GM23248 (cell line): ENCODE measurements at places on chromosomes 11 and 22.

- no peak overlapping the region for H3K4me3 ChIP-seq
- H3K27ac ChIP-seq: no peak overlapping the region
- H3K36me3 ChIP-seq: no peaks in the 10 kb centered on the region
- peak; percentile 43 for DNase-seq
- H3K4me1 ChIP-seq: no peaks in the 10 kb centered on the region
- no peaks in the 10 kb centered on the region for H3K27me3 ChIP-seq
Measured at GRCh38 chr11:101390539-101390938, 193.3 kb downstream of the TRPC6 start.

GRCh38 chr11:95556011-95556341 is 233.6 kb downstream of the FAM76B start:
- no peaks in the 10 kb centered on the region for H3K36me3 ChIP-seq
- DNase-seq: no peak
- H3K27ac ChIP-seq: no peak overlapping the region
- H3K27me3 ChIP-seq: no peaks in the 10 kb centered on the region

- H3K36me3 ChIP-seq: no peaks in the 10 kb centered on the region
- no peak overlapping the region for H3K27ac ChIP-seq
- no peaks in the 10 kb centered on the region for H3K4me1 ChIP-seq
Measured at GRCh38 chr11:81596704-81597103, 1137.0 kb downstream of the FAM181B start.

DNA sequence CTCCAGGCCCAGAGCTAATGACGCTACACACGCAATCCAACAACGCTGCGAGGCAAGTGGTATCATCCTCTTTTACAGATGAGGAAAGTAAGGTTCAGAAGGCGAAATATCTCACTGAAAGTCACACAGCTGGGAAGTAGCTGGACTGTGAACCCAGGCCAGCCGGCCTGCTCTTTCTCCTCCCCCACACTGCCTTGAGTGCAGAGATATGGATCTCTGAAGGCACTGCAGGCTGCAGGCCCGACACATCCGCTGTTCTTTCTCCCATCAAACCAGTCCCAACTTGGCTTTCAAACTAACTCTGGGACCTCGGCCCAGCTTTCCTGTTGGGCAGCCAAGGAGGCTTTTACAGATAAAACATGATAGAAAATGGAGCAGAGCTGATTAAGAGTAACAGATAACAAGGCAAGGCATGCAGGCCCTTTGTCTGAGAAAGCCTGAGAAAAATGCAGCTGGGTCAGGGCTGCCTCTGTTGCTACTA is 64.0 kb upstream of the PTPRJ start:
- no peaks in the 10 kb centered on the region for H3K36me3 ChIP-seq
- no peak overlapping the region for H3K4me3 ChIP-seq
- peaks cover 24% of the 10 kb centered on the region for H3K4me1 ChIP-seq

- no peaks in the 10 kb centered on the region for H3K36me3 ChIP-seq
- H3K4me1 ChIP-seq: peaks cover 22% of the 10 kb centered on the region
- DNase-seq: no peak
- no peak overlapping the region for H3K4me3 ChIP-seq
- H3K27me3 ChIP-seq: no peaks in the 10 kb centered on the region
Measured at GRCh38 chr11:60870276-60870675, 2.9 kb downstream of the ZP1 start.

- no peaks in the 10 kb centered on the region for H3K27me3 ChIP-seq
- no peak for DNase-seq
- no peaks in the 10 kb centered on the region for H3K36me3 ChIP-seq
Measured at GRCh38 chr11:75586395-75586794, 24.3 kb downstream of the SERPINH1 start.

DNA sequence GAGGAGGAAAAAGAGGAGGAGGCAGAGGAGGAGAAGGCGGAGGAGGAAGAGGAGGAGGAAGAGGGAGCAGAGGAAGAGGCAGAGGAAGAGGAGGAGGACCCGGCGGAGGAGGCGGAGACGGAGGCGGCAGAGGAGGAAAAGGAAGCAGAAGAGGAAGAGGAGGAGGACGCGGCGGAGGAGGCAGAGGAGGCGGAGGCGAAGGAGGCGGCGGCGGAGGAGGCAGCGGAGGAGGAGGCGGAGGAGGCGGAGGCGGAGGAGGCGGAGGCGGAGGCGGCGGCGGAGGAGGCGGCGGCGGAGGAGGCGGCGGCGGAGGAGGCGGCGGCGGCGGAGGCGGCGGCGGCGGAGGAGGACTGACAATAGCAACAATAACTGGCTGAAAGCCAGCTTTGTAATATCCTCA is 616.6 kb downstream of the TBC1D22A start:
- DNase-seq: no peak
- no peaks in the 10 kb centered on the region for H3K4me1 ChIP-seq
- H3K27me3 ChIP-seq: peaks cover 6% of the 10 kb centered on the region
- H3K27ac ChIP-seq: no peak overlapping the region

- DNase-seq: no peak
- no peak overlapping the region for H3K27ac ChIP-seq
- H3K4me1 ChIP-seq: no peaks in the 10 kb centered on the region
- no peak overlapping the region for H3K4me3 ChIP-seq
Measured at GRCh38 chr11:2847561-2847960, 38.0 kb downstream of the CDKN1C start.

GRCh38 chr11:7197469-7197868 is 54.2 kb upstream of the SYT9 start:
- H3K27ac ChIP-seq: no peak overlapping the region
- H3K27me3 ChIP-seq: no peaks in the 10 kb centered on the region
- DNase-seq: no peak
- no peak overlapping the region for H3K4me3 ChIP-seq
- no peaks in the 10 kb centered on the region for H3K4me1 ChIP-seq

- no peak overlapping the region for H3K4me3 ChIP-seq
- DNase-seq: peak; percentile 15
- H3K27ac ChIP-seq: no peak overlapping the region
- no peaks in the 10 kb centered on the region for H3K27me3 ChIP-seq
- no peaks in the 10 kb centered on the region for H3K36me3 ChIP-seq
- peaks cover 8% of the 10 kb centered on the region; the same call in 1 of the 2 replicates for H3K4me1 ChIP-seq
Measured at GRCh38 chr22:33652615-33653014, 267.7 kb downstream of the LARGE1 start.

- H3K36me3 ChIP-seq: no peaks in the 10 kb centered on the region
- peaks cover 8% of the 10 kb centered on the region for H3K27me3 ChIP-seq
- no peaks in the 10 kb centered on the region for H3K4me1 ChIP-seq
- H3K27ac ChIP-seq: no peak overlapping the region
- H3K4me3 ChIP-seq: no peak overlapping the region
Measured at GRCh38 chr11:109772892-109773291, 320.3 kb upstream of the ZC3H12C start.

- H3K4me1 ChIP-seq: peaks cover 90% of the 10 kb centered on the region
- H3K36me3 ChIP-seq: peaks cover 47% of the 10 kb centered on the region
- peak; percentile 16 for DNase-seq
Measured at GRCh38 chr11:35148163-35148837, 9.3 kb downstream of the CD44 start.

DNA sequence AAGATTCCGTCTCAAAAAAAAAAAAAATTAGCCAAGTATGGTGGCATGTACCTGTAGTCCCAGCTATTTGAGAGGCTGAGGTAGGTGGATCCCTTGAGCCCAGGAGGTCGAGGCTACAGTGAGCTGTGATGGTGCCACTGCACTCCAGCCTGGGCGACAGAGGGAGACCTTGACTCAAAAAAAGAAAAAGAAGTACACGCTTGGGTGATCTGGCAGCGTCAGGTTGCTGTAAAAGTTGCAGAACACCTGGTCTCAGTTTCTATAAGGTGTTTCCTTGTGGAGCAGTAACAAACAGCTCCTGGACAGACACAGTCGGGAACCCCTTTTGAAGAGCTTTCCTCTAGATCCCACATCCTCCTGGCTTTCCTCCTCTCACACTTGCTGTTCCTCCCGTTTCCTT is 45.8 kb downstream of the SCGB1A1 start:
- no peak overlapping the region for H3K4me3 ChIP-seq
- H3K27me3 ChIP-seq: no peaks in the 10 kb centered on the region
- H3K27ac ChIP-seq: no peak overlapping the region

- H3K4me3 ChIP-seq: no peak overlapping the region
- no peak for DNase-seq
- no peaks in the 10 kb centered on the region for H3K27me3 ChIP-seq
- H3K4me1 ChIP-seq: peaks cover 16% of the 10 kb centered on the region
- H3K27ac ChIP-seq: no peak overlapping the region
Measured at GRCh38 chr11:95100191-95100648, 10.6 kb downstream of the ENDOD1 start.

- H3K4me1 ChIP-seq: peaks cover 14% of the 10 kb centered on the region
- no peaks in the 10 kb centered on the region for H3K27me3 ChIP-seq
- H3K36me3 ChIP-seq: peaks cover 37% of the 10 kb centered on the region
- peak within 1 kb of the TSS; percentile 83 for H3K27ac ChIP-seq
- peak within 1 kb of the TSS; percentile 92 for H3K4me3 ChIP-seq
- peak; percentile 99 for DNase-seq
Measured at GRCh38 chr11:65121865-65122696, at the start of the genes FAU and MRPL49. Gene FAU (minus strand): TSS chr11:65122134. CDS start chr11:65121813, 321 bp downstream. Gene MRPL49 (plus strand): TSS chr11:65122321. CDS start chr11:65122347, 26 bp downstream.

GRCh38 chr22:22037229-22037628 is 54.6 kb upstream of the TOP3B start:
- no peak overlapping the region for H3K4me3 ChIP-seq
- peaks cover 14% of the 10 kb centered on the region; the same call in 1 of the 2 replicates for H3K27me3 ChIP-seq
- no peak for DNase-seq
- no peaks in the 10 kb centered on the region for H3K36me3 ChIP-seq

DNA sequence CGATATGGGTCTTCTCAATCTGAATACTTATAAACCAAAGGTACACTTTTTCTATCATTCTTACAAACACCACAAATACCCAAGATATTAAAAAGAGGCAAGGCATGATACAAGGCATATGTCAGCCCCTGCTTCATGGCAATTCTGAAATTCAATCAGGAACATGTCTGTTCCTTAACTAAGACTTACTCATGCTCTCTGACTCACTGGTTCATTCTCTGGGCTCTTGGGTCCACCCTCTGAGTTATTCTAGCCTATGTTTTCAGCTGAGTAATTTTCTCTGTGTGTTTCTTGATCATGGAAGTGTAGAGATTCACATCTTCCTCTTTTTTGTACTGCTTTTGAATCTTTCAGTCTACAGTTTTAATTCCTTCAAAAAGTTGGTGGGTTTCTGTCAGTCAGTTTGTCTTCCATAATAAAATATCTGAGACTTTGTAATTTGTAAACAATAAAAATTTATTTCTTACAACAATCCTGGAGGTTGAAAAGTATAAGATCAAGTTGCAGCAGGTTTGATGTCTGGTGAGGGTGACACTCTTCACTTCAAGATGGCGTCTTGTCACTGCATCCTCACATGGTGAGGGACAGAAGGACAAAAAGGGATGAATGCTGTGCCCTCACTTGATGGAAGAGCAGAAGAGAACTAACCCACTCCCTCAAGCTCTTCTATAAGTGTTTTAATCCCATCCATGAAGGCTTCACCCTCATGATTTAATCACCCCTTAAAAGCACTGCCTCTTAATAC is 211.7 kb downstream of the FAM76B start:
- H3K36me3 ChIP-seq: no peaks in the 10 kb centered on the region
- peak overlapping the region; percentile 58 for H3K27ac ChIP-seq
- peaks cover 29% of the 10 kb centered on the region for H3K4me1 ChIP-seq
- no peaks in the 10 kb centered on the region for H3K27me3 ChIP-seq
- H3K4me3 ChIP-seq: no peak overlapping the region
- peak; percentile 92 for DNase-seq

DNA sequence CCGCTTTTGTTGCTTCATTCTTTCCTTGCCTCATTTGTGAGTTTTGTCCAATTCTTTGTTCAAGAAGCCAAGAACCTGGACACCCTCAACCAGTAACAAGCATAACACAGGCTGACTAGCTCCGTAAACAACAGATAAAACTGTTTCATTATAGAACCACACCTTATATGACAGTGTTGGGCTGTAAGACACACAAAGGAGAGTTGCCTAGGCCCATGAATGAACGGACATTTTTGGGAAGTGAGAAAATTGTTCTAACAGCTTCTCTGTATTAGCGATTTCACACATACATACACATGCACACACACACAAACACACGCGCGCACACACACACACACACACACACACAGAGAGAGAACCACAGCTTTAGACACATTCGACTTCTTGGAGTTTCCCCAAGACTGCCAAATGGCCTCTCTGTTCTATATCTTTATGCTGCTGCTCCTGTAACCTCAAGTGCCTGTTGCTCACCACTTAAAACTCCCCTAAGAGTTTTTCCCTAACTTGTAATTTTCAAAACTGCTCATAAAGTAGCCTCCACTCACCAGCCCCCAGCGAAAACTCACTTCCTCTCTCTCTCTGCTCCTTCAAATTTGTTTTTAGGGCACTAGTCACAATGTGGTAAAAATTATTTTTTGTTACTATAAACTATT is 35.9 kb downstream of the CTSC start:
- H3K27me3 ChIP-seq: no peaks in the 10 kb centered on the region
- no peak for DNase-seq
- H3K4me1 ChIP-seq: no peaks in the 10 kb centered on the region

DNA sequence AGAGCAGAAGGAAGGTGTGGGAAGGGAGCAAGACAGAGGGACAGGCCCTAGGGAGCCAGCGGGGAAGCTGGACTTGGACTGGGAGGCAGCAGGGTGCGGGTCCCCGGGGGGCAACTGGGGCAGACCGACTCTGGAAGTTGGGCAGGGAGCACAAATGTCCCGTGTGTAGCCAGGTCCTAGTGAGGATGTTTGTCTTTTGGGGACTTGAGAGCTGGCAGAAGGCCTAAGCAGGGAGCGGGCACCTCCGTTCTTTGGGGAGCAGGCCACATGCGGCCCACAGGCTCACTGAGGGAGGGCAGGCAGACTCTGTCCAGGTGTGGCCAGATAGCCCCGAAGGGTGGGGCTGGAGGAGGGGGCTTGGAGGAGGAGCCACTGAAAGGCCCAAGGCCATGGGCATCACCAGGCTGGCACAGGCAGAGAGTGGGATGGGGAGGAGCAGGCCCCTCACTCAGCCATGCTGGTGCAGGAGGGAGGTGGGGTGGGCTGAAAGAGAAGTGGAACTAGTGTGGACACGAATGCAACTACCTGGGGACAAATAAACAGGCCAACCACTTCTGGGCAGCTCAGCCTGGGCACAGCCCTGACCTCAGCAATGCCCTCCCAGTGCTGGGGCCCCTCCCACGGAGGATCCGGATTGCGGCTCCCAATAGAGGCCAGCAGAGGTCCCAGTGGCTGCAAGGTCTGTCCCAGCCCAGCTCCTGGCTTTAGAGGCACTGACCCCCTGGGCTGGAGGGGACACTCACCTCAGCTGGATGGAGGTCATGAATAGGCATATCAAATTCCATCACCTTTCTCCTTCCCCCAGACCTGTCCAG is 1.3 kb upstream of the SCARF2 start:
- peaks cover 11% of the 10 kb centered on the region for H3K4me1 ChIP-seq
- no peaks in the 10 kb centered on the region for H3K36me3 ChIP-seq
- H3K27ac ChIP-seq: peak overlapping the region; percentile 45; the same call in 1 of the 2 replicates

DNA sequence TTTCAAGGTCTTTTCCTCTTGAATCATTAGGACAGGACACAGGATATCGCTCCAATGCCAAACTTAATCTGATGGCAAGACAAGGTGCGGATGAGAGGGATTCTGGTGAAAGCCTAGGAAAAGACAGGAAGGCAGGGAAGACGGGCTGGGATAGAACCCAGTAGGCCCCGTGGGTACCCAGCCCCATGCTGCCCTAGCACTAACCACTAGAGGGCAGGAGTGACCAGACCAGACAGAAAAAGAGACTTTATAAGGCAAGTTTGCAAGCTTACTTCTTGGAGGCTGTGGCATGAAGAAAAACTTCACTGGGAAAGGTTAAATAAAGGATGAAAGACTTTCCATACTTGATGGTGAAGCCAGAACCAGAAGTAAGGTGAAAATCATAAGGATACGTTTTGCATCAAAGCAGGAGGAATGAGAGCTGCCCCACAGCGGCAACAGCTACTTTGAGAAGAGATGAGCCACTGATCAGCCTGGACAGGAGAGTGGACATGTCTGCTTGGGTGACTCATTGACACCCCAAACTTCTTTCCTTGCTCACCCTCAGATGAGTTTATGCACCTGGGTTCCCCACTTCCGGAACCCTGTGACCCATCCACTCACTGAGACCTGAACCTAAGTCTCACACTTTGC is 39.8 kb downstream of the SYN3 start:
- no peaks in the 10 kb centered on the region for H3K36me3 ChIP-seq
- H3K27ac ChIP-seq: no peak overlapping the region
- peak; percentile 65 for DNase-seq
- no peaks in the 10 kb centered on the region for H3K4me1 ChIP-seq
